ENCODE measurements at places on chromosomes 6 and 20. TPM values are rescaled to one million over a fixed set of nuclear protein-coding genes. Genes with fewer than 3 reads are reported as not detected.

DNA sequence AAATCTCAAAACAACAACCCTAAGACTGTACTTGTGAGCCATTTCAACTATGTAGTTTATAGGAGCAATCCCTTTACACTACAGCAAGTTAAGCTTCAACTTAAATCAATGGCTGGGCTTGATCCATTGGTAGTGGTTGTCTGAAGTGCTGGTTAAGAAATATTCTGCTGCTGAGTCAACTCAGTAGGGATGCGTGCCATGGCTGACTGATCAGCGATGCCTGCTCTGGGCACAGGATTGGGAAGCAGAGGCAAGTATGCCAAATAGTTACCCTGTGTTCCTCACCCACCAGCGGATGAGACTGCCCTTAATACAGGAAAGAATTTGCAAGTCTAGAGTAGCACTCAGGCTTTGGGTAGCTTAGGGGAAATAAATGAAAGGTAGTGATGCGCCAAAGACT lies 41.5 kb downstream of the GCM1 start:
- no peak for DNase-seq
- no peaks in the 10 kb centered on the region for H3K27me3 ChIP-seq
- no peak overlapping the region for H3K4me3 ChIP-seq
- no peak overlapping the region for H3K27ac ChIP-seq
- peaks cover under 1% of the 10 kb centered on the region for H3K36me3 ChIP-seq
- H3K4me1 ChIP-seq: peaks cover 14% of the 10 kb centered on the region

- H3K27ac ChIP-seq: no peak overlapping the region
- no peak overlapping the region for H3K4me3 ChIP-seq
- no peaks in the 10 kb centered on the region for H3K36me3 ChIP-seq
- no peak for DNase-seq
- H3K4me1 ChIP-seq: no peaks in the 10 kb centered on the region
Observed at GRCh38 chr6:133247581-133247980, 6.4 kb downstream of the EYA4 start.

DNA sequence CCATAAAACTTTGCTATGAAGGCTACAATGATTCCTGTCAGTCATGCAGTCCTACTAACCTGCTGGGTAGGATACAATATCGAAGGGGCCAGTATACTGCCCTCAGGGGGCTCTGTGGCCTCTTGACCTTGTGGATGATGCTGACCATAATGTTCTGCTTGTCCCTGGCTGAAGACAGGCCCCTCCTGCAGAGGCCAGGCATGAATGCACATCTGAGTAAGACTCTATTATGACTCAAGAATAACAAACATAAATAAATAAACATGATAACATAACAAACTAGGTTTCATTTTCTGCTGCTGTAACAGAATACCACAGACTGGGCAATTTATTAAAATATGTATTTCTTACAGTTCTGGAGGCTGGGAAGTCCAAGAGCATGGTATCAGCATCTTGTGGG lies 44.0 kb upstream of the POU5F1 start:
- no peak for DNase-seq
- H3K4me3 ChIP-seq: no peak overlapping the region
- H3K4me1 ChIP-seq: peaks cover 3% of the 10 kb centered on the region
- peaks cover 3% of the 10 kb centered on the region for H3K36me3 ChIP-seq

- DNase-seq: peak; percentile 67
- H3K4me3 ChIP-seq: no peak overlapping the region
- peaks cover 19% of the 10 kb centered on the region for H3K4me1 ChIP-seq
- H3K36me3 ChIP-seq: no peaks in the 10 kb centered on the region
Observed at GRCh38 chr6:4210629-4211419, 75.4 kb upstream of the ECI2 start.

DNA sequence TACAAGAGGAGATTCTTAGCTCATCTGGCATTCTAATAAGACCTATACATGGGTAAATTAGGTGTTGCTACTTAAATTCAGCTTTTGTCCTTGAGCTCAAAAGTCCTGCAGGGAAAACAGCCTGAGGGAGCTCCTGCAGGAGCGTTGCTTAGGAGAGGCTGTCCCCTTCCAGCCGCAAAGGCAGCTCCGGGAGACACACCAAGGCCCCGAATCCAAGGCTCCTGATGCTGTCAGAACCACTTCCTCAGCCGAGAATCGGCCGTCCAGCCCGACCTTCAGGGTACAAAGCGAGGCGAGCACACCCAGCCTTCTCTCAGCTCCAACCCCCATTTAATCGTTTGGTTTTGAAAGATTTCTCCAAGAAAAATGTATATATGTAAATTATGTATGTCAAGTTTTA lies 87.0 kb downstream of the DACT2 start:
- no peak overlapping the region for H3K27ac ChIP-seq
- no peaks in the 10 kb centered on the region for H3K4me1 ChIP-seq
- no peak for DNase-seq
- peaks cover 9% of the 10 kb centered on the region for H3K27me3 ChIP-seq
- no peak overlapping the region for H3K4me3 ChIP-seq

Gene SPATA25
- 0.88 TPM for total RNA-seq

Data from activated CD4-positive, alpha-beta memory T cell treated with anti-CD3 and anti-CD28 coated beads, Interleukin-2, amount 10 ng/mL, durations not matched to agents 7 days and 5 days (primary cell).